ENCODE measurements at places on chromosomes 2 and 18. TPM values are rescaled to one million over a fixed set of nuclear protein-coding genes. Genes with fewer than 3 reads are reported as not detected.

DNA sequence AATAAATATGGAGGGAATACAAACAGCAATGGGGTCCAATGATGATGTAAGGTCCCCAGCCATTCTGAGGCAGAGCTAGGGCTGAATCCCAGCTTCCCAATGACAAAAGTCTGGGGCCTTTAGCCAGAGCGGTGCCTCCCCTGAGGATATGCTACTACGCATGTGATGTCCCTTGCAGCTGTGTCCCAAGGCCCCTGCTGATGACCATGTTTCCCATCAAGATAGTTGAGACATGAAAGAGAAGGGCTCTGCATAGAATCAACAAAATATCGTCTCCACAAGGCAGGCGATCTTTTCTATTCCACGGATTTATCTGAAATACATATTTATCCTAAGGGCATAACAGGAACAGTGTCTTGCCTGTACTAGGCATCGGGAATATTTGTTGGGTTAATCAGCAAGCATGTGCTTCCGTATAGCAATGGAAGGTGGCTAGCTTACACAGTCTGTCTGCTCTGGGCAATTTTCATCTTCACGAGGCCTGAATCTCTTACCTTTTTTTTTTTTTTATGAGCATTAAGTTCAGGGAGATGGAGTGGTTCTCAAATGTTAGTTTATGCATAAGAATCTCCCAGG lies 284.6 kb downstream of the CNTNAP5 start:
- DNase-seq: no peak

- no peak for DNase-seq
Measured at GRCh38 chr18:68041327-68041726, 524.8 kb upstream of the DSEL start.

GRCh38 chr18:24142376-24142775 lies 3.5 kb downstream of the CABYR start:
- DNase-seq: no peak

DNA sequence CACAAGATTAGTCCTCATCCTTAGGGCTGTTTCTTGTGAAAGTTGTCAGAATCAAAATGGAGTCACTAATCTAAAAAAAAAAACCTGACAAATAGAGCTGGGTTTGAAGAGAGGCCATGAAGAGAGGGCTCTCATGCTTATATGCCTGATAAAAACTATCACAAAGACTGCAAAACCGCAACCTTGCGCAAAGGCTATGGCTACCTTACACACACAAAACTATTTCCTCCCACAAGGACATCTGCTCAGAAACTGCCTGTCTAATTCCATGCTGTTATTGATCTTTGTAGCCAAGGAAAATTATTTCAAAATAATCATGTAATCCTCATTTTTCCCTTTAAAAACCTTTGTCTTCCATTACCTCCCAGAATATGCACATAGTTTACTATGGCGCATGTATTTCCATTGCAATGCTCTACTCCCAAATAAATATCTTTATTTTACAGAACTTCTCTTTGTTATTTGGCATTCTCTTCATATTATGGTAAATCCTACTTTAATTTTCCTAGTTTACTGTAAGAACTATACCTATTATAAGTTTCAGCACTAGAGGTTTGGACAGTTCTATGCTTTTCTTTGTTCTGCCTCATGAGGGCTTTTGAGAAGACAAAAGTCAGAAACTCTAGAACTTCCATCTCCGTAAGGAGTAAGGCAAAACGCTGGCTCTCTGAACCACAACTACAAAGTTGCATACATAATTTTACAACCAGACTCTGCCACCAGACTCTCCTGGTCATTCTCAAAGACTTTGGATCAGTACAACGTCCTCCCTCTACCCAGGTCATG lies 9.6 kb upstream of the DPYSL5 start:
- no peak for DNase-seq

DNA sequence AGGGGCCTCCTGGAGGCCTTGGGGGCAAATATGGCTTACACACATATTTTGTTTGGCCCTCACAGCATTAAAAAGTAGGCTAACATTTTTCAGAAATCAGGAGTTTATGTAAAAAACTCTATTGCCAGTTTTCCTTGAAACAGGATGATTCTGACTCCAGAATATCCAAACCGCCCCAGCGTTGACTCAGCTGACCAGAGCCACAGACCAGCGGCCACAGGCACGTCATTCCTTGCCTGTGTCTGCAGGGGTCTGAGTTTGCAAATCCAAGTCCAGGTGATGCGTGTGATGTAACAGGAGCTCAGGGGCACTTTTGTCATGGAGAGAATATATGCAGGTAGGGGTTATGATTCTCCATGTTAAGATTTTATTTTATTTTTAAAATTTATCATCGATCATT lies 79.4 kb upstream of the ALKAL2 start:
- DNase-seq: no peak

- no peak for DNase-seq
Measured at GRCh38 chr2:45834372-45834771, 182.9 kb downstream of the PRKCE start.

- DNase-seq: no peak
Measured at GRCh38 chr18:2002604-2003003, 568.7 kb downstream of the METTL4 start.

- DNase-seq: no peak
Measured at GRCh38 chr2:173599821-173600359, 245.2 kb downstream of the CDCA7 start.

DNA sequence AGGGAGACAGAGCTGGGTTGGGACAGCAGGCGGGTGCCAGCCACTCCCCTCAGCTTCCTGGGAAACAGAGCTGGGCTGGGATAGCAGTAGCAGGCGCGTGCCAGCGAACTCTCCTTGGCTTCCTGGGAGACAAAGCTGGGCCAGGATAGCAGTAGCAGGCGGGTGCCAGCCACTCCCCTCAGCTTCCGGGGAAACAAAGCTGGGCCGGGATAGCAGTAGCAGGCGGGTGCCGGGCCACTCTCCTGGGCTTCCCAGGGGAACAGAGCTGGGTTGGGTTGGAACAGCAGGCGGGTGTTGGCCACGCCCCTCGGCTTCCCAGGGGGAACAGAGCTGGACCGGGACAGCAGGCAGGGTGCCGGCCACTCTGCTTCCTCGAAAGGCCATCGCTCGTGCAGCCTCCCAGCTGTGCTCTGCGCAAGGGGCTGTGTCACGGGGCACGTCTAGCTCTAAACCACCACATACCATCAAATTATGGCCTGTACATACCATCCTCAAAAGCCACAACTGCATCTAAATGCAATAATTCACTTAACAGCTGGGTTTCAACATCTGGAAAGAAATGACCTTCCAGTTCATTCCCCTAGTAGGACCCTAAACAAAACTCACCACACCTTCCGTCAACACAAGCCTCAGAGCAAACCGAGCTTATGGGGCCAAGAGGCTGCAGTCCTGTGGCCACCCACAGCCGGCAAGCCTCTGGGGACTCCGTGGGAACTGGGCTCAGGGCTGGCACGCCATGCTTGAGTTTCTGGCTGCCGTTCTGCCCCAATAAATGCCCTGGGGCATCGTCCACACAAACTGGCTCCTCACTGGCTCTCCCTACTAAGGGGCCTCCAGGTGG lies 228.3 kb downstream of the TWIST2 start:
- no peak for DNase-seq

DNA sequence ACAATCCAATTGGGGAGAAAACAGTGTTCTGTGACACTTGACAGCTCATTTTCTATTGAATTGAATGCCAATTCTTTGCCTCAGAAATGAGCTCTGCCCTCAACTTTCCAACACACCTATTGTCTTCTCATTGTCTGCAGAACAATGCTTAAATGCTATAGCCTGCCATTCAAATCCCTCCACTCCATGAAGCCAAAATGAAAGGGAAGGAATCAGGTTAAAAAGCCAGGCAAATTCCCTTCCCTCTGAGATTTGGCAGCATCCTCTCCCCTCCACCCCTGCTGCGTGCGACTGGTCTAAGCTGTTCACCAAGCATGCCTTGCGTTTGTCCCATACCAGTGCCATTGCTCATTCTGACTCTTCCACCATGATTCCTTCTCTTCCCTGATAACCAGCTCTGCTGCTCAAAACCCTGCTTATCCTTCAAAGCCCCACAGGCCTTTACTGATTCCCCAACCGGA lies 32.4 kb upstream of the TMEM131 start:
- no peak for DNase-seq

DNA sequence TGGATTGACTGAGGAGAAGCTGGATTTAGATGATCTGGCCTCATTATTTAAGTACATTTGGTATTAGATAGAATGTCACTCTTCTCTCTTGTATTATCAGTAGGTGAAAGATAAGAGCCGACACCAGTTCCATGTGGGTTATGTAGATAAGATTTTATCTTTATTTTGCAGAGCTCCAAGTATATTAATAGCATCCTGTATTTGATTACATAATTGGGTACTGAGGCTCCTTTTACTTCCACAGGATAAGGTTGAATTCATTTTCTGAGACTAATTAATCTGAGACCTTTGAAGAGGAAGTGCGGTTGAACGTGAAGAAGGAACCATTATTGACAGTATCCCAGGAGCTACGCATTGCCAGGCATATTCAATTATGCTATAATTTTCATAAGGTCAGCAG lies 32.8 kb upstream of the CD226 start:
- DNase-seq: no peak

GRCh38 chr2:231708773-231709635 lies 679 bp downstream of the PTMA start:
- DNase-seq: peak; percentile 85

DNA sequence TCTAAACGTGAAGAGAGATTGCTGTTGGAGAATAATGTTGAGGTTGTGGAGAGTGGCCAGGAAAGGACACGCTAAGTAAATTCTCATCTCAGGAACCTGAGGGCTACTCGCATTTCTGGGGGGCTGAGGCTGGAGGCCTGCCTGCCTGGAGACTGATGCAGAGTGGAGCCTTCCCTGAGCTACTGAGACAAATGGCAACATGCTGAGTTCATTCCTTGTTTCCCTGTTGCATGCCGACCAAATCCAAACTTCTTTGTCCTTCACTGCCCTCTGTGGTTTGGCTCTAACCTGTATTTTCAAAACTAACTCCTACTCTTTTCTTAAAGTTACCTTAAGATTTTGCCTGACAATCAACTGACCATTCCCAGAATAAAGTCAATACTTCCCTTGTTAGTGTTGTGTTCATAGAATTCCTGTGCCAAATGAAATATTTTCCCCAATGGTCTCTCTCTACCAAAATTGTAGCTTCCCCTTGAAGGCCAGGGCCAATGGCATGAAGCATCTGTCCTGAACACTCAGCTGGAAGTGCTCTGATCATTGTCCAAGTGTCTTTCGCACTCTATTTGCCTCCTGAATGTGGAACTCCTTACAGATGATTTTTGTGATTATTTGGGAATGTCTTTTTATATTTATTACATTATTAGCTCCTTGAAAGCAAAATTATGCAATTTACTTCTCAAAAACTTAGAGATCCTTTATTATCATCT lies 1085.6 kb downstream of the SOCS6 start:
- no peak for DNase-seq

DNA sequence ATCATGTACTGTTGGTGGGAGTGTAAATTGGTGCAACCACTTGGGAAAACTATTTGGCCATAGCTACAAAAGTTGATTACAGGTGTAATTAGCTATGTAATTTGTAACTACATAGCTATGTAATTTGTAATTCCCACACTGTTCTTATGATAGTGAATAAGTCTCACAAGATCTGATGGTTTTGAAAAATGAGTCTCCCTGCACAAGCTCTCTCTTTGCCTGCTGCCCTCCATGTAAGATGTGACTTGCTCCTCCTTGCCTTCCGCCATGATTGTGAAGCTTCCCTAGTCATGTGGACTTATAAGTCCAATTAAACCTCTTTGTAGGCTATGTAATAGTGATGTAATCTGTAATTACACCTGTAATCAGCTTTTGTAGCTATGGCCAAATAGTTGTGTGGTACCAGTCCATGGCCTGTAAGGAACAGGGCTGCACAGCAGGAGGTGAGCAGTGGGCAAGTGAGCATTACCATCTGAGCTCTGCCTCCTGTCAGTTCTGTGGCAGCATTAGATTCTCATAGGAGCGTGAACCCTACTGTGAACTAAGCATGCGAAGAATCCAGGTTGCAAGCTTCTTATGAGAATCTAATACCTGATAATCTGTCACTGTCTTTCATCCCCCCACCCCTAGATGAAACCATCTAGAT lies 133.7 kb upstream of the COPS8 start:
- DNase-seq: no peak

- DNase-seq: no peak
Measured at GRCh38 chr2:136143603-136144451, 25.9 kb upstream of the CXCR4 start.

- DNase-seq: no peak
Measured at GRCh38 chr2:20415511-20415918, 31.4 kb upstream of the RHOB start.

GRCh38 chr2:19785867-19786266 lies 115.9 kb downstream of the TTC32 start:
- no peak for DNase-seq

DNA sequence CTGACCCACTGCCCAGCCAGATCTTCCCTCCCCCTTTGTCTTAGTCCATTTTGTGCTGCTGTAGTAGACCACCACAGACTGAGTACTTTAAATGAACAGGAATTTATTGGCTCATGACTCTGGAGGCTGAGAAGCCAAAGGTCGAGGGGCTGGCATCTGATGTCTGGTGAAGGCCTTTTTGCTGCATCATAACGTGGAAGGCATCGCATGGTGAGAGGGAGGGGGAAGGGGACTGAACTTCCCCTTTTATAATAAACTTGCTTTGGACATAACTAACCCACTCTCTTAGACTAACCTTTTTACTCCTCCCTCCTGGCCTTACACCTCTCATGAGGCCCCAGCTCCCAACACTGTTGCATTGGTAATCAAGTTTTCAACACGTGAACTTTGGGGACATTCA lies 83.8 kb downstream of the MAP4K4 start:
- no peak for DNase-seq

GRCh38 chr2:35501076-35501475 lies 854.5 kb upstream of the CRIM1 start:
- DNase-seq: no peak

The FAP gene
- total RNA-seq: 0.62 TPM

The FAM228A gene
- total RNA-seq: 0.22 TPM

The ATP5F1A gene
- total RNA-seq: 1,797 TPM

The MYCN gene
- total RNA-seq: 0.54 TPM

The GCKR gene
- not detected for total RNA-seq

The TBR1 gene
- not detected for total RNA-seq

The KCTD1 gene
- total RNA-seq: 15.4 TPM

The M1AP gene
- total RNA-seq: not detected

The IL37 gene
- total RNA-seq: not detected

The C2orf81 gene
- total RNA-seq: 1.1 TPM

The ECEL1 gene
- total RNA-seq: not detected

The FSIP2 gene
- total RNA-seq: 0.11 TPM

The RTKN gene
- 16.4 TPM for total RNA-seq

The NCKAP5 gene
- 4.3 TPM for total RNA-seq

The RABL2A gene
- total RNA-seq: 5.4 TPM

The TRIM43 gene
- total RNA-seq: not detected
